ENCODE measurements at places on chromosomes 5 and 9.

DNA sequence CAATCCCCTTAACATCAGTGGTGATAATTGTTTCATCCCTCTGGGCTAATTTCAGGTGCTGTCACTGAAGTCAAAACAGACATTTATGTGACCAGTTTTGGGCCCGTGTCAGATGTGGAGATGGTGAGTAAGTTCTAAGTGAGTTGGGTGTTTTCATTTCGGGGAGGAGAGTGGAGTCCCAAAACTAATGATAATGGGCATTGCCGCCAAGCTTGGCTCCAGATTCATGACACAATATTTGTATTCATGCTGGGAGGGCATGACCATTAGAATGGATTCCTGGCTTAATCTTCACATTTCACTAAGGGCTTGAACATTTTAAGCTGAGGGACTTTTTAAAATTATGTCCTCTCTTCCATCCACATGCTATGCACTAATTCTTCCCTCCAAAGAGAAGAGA lies 1.4 kb downstream of the GABRA6 start:
- DNase-seq = no peak

DNA sequence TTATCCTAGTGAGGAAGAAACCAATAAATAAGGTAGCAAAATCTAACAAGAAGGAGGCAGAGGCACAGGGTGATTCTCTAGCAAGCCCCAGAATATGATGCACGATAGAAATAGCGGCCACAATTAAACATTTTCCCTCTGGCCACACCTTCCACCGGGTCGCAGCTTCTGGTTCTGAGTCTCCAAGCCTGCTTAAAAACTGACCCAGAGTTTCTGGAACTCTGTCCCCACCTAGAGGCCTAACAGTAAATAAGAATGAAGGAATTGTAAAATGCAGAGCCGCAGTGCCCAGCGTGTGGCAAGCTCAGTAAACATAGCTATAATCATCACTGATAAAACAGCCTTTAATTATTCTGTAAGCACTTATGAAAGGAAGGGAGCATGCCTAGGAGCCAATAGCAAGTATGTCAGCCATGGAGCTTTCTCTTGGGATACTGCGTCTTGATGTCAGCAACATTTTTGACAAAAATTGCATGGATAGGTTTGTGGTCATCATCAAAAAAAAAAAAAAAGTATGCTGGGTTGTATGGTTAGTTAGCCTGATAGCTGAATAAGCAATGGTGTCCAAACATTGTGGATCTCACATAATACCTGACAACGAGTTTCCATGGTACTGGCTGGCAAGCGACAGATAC lies 465.5 kb downstream of the DNAH5 start:
- no peak for DNase-seq

GRCh38 chr5:63962279-63962678 lies at the start of gene HTR1A:
Gene HTR1A, minus strand, starts transcription at chr5:63962445. Its CDS starts 726 bp downstream, at chr5:63961719.
- DNase-seq = no peak

- no peak for DNase-seq
Measured at GRCh38 chr5:7668161-7668560, 182.8 kb downstream of the CFAP90 start.

DNA sequence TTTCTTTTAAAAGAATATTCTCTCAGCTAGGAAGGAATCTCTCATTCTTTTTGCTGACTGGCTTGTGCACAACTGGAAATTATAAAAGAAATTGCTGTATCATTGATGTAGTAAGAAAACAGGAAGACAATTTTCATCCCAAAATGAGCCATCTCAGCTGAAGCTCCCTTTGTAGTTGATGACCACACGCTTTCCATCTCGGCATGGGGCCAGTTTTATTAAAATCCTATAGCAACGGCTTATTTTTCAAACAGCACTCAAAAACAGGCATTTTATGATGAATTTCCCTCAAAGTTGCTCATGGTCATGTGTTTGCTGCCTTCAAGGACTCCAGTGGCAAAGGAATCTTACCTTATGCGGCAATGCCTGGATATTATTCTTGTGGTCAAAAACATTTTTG lies 62.4 kb upstream of the GLIS3 start:
- DNase-seq = no peak

DNA sequence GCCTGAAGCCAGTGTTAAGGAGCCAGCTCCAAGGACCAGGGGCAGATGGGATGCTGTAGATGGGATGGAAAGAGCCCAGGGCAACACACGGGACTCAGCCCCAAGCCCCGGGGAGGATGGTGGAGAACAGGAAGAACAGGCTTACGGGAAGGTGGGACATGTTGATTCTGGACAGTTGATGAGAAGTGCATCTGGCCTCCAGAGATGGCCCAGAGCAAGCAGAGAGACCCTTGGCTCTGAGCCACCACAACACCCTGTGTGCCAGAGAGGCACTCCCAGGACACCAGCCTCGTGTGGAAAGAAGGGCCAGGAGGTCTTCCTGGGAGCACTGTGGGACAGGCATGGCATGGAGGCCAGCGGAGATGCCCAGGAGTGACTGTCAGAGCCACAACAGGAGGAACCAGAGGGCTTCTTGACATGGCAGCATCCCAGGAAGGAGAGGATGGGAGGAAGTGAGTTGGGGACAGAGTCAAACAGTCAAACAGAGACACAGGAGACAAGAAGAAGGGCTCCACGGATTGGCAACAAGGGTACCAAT lies 156.3 kb upstream of the MVB12B start:
- DNase-seq = no peak

- DNase-seq = no peak
Measured at GRCh38 chr5:1547236-1547635, 23.5 kb upstream of the LPCAT1 start.

DNA sequence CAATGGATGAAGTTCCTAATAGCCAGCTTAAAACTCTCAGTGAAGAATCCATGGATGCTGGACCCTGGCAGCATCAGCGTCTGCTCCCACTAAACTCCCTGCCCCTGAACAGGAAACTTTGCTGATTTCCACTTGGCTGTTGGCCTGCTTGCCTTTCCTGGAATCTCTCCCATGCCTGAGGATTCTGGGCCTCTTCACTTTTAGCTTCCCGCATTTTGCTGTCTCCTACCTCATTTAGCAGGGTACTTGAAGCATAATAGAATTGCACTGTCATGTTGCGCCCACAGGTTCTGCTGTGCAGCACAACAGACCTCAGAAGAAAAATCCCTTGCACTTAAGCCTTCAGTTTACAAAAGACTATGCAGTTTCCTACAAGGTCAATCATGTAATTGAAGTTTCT lies 127.6 kb downstream of the DROSHA start:
- DNase-seq = no peak

DNA sequence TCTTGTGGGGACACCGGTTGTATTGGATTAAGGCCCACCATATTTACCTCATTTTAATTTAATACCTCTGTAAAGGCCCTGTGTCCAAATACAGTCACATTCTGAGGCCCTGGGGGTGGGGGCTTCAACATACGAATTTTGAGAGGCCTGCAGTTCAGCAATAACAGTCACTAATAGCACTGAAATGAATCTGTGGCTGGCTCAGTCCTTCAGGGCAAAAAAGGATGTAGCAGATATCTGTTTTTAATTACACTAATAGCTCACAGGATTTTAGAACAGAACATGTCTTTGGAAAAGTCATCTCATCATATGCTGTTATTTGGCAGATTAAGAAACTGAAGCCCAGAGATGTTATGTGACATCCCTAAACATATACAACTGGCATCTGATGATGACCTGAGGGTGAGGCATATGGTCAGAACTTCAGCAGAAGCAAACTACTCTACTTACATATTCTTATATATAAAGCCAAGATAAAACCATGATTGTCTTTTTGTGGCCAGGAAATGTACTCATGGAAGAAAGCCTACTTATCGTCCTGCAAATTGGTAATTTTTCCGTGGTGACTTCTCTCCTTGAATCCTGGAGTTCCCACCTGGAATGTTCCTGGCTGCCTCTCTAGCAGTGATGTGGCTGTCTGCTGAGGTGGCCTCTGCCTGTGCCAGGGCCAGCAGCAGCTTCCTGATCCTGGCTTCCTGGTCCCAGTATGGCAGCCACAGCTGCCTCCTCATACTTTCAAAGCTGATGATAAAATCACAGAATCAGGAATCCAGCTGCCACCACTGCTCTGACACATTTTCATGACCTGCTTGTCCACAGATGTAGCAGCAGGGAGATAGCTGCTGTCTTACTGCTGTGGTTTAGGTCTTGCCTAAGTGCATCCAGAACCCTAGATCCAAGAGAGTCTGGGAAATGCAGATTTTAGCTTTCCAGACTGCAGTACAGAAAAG lies 72.1 kb upstream of the ANKRD55 start:
- no peak for DNase-seq

DNA sequence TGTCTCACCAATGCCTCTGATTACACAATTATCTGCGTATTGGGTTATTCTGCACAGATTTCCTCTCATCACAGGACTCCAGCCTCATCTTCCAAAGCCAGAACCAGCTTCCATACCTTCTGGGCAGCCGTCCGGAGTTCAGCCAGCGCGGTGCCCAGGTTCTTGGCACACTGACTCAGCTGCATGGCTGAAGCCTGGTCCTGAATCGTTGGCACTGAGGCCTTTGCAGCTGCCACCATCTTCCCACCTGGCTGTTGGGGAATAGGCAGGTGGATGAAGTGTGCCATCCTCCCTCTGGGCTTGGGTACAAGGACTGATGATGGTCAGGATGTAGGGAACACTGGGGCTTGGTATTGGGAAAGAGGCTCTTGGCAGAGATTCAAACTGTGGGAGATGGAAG lies 17.9 kb downstream of the TLN1 start:
- DNase-seq = no peak

DNA sequence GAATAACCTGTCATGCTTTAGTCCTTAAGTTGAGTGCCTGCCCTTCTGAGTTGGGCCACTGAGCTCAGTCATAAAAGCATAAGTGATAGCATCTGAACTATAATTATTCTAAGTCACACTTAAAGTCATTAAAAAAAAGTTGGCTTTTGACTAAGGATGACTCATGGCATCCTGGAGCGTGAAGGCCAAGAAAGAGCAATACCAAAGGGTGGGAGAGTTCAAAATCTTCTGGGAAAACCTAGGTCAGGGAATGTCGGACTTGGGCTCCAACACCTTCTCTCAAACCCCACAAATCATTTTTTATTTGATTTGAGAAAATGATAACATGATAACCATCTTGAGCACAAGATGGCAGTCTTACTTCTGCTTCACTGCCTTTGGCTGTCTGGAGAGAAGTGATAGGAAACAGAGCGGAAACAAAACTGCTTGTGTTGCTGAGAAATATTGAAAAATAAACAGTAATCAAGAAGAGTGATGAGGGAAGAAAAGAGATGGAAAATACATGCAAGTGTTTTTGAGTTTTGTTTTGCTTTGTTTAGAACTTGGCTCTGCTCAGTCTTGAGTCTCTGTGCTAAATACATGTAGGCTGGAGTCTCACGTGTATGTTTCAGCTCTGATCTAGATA lies 16.9 kb upstream of the NTRK2 start:
- no peak for DNase-seq

Measured in stimulated activated CD4-positive, alpha-beta T cell treated with anti-CD3 and anti-CD28 coated beads, Interleukin-1b, Interleukin-23, amount 100 ng/mL, for 4 hours (primary cell).